ENCODE measurements at places on chromosomes 6 and 20.

DNA sequence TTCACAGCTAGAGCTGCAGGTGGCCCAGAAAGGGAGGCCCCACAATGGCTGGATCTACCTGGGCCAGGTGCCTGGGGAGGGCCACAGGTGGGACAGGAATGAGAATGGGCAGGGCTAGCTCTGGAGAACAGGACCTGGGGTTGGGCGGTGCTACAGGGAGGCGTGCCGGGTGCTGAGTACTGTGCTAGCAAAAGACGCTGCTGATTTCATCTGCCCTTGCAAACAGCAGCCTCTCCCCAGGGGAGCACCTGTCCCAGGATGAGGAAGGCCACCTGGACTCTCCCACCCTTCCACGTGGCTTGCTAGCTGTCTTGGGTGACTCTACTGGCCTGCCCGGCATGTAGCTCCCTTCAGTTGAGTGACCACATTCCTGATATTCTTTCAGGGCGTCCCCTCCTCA, 6.6 kb upstream of the YTHDF1 start:
- DNase-seq, result no peak

DNA sequence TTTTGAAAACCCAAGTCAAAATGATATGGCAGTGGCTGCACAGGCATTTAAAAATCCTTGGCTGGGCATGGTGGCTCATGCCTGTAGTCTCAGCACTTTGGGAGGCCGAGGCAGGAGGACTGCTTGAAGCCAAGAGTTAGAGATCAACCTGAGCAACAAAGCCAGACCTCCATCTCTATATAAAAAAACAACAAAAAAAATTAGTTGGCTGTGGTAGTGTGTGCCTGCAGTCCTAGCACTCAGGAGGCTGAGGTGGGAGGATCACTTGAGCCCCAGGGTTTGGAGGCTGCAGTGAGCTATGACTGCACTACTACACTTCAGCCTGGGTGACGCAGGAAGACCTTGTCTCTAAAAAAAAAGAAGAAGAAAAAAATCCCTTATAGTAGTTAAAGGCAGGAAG, 142.9 kb downstream of the MYB start:
- DNase-seq, result no peak

GRCh38 chr20:57698867-57699275, 10.9 kb downstream of the PMEPA1 start:
- DNase-seq, result no peak

DNA sequence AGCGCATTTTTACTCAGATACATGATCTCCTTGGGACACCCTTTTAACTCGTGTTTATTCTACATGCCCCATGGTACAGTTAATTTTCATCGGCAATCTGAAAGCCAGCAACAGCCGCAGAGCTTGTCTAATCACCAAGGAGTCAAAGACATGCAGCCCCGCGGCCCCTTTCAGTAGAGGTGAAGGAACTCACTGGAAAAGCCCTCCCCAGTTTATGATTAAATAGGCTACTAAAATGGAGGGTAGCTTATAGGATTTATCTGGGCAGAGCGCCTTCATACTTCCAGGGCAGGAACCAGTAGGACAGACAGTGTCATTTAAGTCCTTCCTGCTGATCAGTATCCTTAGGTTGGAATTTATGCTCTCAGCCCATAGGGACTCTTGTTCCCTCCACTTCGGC, 83.5 kb downstream of the DHX35 start:
- no peak for DNase-seq

DNA sequence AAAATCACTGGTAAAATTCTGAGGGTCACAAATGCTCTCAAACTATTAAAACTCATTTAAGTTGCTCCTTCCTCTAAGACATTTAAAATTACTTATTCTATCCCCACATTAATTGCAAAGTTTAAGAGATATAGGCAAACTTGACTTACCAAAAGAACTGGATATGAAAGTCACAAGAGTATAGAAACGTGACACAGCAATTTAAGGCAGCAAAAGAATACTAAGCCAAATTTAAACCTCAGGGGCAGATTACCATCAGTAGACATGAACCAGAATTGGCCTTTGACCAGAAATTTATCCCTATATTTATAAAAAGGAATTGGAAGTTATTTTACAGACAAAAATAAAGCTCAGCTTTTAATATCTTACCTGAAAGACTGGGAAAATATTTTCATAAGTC, 56.0 kb downstream of the MAP3K7 start:
- no peak for DNase-seq

DNA sequence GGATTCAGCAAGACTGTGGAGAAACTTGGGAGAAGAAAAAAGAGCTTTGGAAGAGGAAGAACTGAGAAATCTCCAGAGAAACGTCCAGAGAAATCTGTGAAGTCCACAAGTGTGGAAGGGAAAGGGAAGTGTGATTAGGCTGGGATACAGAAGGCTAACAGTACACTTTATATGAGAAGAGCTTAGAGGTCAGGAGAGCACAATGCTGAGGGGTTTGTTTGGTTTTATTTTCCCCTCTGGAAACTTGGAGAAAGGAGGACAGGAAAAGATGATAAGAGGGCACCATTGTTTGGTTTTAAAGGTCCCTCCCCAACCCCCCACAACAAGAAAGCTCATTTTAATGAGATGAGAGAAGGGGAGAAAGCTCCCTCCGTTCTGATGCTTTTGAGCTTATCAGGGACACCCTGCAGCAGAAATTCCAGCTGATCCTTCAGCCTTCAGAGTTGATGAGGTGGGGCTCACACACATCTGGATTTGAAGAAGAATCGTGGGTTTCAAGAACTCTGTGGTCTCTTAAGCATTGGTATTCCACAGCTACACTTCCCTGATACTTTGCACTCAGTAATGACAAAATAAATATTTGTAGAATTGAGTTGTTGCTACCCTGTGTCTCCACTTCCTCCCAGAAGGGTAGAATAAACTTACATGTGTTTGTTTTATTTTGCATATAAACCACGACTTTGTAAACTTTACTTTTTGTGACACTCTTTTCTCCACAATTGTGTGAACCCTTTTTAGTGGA, 1.9 kb downstream of the NT5E start:
- DNase-seq, result no peak

DNA sequence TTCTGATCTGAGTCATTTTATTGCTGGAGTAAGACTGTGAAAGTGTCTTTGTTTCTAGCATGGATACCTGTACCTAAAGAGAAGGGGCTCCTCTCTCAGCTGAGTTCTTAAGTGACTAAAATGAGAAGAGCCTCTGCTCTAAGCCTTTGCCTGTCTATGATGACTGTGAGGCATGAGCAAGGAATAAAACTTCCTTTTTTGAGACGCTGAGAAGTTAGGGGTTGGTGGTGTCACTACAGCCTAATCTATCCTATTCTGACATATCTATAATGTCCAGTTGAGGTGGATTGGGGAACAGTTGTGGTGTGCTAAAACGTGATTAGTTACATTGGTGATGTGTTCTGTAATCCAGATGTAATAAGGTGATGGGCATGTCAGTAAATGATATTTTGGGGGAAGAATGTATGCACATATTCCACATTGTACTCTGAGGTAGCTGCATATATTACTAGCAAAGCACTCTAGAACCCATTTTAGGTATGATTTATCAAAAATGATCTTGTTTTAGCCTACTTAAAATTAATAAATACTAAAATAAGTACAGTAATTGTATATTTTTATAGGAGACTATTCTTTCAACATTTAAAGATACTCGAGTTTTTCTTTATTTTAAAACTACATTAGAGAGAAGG, 18.1 kb downstream of the ADGRB3 start:
- DNase-seq, result no peak

- DNase-seq, result no peak
Observed at GRCh38 chr6:25257686-25258348, 21.4 kb upstream of the CARMIL1 start.

GRCh38 chr6:27582928-27583725, 110.2 kb upstream of the ZNF184 start:
- DNase-seq, result no peak

GRCh38 chr6:40390144-40390800, 196.9 kb downstream of the LRFN2 start:
- DNase-seq, result no peak

- DNase-seq, result no peak
Observed at GRCh38 chr6:39696986-39697788, 28.0 kb downstream of the KIF6 start.

DNA sequence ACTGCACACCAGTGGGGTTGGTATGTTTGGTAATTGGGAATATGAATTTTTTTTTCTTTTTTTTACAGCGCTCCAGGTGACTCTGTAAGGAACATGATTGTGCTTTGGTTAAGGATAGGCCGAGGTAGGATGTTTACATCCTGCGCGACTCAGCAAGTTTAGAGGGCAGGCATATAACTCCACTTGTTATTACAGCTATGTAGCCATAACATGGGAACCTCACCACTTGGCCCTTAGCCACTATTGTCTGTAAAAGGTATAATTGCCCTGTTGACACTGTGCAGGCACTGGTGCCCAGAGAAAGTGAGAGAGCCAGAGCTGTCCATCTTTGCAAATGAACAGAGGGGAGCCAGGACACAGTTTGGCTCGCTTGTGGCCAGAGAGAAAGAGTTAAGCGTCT, 172.9 kb downstream of the MCHR2 start:
- DNase-seq, result no peak

DNA sequence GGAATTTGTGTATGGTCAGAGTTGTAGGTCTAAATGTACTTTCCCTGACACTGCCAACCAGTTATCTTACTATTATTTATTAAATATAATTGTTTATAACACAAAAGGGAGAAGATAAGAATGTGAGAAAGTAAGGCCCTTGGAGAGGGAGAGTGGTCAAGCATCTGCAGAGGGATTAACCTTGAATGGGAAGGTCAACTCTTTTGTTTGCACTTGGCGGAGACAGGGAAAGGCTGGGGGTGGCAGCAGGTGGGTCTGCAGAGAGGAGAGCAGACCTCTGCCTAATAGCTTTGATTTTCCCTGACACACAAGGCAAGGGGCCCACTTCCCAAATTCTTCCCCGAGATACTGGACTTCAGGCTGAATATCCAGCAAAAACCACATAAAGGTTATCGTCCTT, 4.2 kb downstream of the LRP11 start:
- no peak for DNase-seq
